Umbilical cord (tissue), 2 donors: ENCODE measurements at places on chromosomes 16 and 17. TPM values are rescaled to one million over a fixed set of nuclear protein-coding genes. Genes with fewer than 3 reads are reported as not detected.

DNA sequence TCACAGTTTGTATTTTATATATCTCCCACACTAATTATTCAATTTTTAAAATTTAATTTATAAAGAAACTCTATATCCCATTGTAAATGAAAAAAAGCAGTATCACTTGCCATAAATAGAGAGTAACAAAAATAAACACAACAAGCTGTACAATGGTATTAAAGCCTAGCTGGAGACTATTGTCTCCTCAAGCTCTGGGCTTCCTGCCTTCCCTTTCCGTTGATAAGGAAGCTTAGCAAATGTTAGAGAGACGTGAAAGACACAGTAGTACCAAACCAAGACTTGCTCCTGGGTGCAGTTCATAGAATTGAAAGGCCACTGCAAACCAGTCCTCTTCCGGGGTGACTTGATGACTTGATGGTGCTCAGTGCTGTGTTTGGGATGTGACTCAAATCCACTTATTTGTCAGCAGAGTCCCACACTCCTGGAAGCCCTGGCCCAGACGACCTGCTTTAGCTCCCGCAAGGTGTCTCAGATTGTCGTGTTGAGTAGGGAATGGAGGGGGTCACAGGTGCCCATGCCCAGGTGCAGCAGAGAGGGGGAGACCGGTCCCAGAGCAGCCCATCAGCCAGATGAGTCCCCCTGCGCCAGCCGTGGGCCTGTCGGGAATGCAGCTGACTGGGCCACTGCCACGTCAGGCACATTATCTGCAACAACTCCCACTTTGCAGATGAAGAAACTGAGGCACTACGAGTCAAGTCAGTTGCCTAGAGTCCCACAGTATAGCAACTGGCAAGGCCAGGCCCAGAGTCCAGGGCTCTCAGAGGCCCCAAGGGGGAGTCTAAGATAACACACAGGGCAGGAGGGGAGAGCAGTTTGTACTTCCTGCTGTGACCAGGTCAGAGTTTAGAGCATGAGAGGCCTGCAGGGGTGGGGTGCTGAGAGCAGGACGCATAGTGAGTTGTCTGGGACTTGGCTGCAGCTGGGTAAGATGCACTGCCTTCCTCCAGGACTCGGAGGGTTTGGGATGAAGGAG lies 40.5 kb downstream of the PSME3IP1 start:
- DNase-seq, result no peak

GRCh38 chr16:30715750-30716445 lies 16.9 kb downstream of the SRCAP start:
- peak; percentile 16 for DNase-seq

DNA sequence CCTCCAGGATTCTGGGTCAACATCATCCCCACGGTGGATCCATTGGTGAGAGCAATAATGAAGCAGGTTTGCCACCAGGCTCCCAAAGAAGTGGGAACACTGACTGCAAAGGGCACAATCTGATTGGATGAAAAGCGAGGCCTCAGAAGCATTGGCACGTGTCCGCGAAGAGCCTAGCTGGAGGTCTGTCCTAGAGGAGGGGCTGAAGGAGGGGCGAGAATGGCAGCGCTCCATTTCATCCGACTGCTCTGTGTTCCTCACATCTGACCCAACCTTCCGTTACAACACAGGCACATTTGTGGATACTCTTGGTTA lies 79.9 kb downstream of the MRC2 start:
- DNase-seq, result no peak

DNA sequence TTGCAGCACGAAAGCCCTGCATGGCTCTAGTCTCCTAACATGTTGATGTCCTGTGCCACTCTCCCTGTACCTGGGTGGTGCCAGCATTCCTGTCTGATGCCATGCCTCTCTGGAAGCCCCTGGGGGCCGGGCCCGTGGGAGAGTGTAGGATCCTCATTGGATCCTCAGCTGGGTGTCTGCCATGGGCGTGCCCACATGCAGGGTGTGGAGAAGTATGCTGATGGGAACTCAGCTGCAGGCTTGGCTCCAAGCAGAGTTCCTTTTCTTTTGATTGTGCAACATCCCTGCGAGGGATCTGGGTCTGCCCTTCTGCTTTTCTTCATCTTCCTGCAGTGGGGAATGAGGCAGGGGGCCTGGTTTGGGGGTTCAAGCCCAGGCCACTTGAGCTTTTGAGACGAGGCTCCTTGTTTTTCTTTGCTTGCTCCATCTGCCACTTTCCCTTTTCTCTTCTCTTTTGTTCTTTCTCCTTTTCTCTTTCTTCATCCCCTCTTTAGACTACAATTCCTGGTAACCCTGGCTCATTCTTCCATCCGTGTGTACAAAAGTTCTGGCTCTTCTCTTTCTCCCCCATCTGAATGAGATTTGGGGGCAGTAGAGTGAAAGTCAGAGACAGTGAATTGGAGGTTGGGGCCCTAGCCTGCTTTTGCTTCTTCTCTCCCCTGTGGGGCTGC lies 32.9 kb downstream of the KSR1 start:
- peak; percentile 97 for DNase-seq

- DNase-seq, result peak; percentile 88
Observed at GRCh38 chr17:3535253-3535995, 22.2 kb downstream of the TRPV3 start.

DNA sequence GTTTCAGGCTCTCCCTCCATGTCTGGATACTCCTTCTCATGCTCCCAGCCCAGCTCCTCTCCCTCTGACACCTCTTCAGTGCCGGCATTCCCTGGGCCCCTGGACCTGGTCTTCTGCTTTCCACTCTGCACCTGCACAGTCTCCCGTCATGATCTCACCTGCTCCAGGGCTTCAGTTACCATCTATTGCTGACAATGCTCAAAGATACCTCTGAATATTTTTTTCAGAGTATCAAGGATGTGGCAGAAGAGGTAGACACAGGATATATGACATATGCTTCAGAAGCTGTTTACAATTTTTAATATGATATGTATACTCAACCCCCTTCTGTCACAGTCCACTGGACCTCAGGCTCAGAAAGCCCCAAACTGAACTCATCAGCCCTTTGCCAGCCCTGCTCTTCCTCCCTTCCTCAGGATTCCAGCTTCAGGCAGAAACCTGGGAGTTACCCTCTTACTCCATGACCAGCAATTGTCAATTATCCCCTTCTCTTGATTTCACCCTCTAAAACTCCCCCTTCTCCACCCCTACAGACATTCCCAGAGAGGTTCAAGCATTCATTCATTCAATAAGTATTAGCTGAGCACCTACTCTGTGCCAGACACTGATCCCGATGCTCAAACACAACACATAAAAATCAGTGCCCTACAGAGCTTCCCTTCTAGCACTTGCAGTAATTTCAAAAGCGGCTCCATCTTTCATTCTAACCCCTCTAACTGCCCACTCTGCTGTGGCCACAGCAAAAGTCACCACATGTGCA lies 7.8 kb upstream of the MLLT6 start:
- DNase-seq, result no peak

DNA sequence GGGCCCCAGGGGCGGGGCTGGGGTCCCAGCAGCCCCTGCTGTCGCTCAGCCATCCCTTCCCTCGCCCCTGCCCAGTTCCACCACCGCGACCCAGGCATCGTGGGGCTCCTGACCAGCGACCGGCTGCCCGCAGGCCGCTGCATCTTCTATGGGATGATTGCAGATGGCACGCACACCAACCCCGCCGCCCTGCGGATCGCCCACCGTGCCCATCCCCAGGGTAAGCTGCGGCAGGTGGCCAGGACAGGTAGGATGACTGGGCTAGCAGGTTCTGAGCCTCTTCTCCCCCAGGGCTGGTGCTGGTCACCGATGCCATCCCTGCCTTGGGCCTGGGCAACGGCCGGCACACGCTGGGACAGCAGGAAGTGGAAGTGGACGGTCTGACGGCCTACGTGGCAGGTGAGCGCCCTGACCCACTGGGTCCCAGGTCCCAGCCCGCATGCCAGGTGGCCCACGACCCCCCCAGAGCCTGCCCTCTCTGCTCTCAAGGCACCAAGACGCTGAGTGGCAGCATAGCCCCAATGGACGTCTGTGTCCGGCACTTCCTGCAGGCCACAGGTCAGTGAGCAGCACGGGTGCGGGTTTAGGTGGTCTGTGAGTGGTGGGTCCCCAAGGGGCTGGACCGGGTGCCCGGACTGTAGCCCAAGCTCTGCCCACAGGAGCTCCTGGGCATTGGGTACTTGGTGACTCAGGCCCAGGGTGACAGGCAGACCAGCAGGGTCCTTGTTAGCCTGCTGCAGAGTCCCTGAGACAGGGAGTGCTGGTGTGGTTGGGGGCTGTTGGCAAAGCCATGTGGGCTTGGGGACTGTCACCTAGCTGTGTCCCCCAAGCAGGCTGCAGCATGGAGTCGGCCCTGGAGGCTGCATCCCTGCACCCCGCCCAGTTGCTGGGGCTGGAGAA lies 2.8 kb downstream of the CEMP1 start:
- no peak for DNase-seq

- DNase-seq, result no peak
Observed at GRCh38 chr16:8310816-8311215, 279.5 kb downstream of the TMEM114 start.

DNA sequence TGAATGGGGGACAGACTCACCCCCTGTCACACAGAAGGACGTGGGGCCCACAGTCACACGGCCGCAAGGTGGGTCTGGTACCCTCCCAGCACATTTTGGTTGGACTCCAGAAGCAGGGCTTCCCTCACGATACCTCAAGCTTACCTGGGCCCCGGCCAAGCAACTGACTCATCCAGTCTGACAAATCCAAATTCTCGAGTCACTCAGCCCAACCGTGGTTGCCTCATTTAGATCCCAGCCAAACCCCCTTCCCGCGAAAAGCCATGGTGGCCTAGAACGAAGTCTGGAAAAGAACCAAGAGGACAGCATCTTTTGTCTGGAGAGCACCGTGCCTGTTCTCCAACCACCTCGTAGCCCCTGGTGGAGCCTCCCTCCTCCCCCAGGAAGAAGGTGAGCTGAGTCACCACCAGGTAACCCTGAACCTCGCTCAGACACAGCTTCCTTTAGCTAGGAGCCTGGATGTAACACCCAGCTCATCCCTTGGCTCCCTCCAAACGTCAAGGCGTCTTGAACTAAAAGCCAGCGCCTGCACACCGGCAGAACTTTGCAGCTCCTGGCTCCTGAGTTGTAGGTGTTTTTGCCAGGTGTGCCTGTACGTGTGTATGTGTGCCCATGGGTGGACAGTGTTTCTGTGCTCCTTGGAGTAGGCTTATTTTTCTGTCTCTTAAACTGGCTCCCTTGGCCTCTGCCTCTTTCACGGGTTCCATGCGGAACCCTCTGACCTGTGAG lies 78.9 kb downstream of the CMIP start:
- DNase-seq, result no peak

- DNase-seq, result no peak
Observed at GRCh38 chr16:65760874-65761273, 605.6 kb upstream of the CDH5 start.

GRCh38 chr17:17723354-17724261 lies 42.4 kb downstream of the RAI1 start:
- peak; percentile 89 for DNase-seq

DNA sequence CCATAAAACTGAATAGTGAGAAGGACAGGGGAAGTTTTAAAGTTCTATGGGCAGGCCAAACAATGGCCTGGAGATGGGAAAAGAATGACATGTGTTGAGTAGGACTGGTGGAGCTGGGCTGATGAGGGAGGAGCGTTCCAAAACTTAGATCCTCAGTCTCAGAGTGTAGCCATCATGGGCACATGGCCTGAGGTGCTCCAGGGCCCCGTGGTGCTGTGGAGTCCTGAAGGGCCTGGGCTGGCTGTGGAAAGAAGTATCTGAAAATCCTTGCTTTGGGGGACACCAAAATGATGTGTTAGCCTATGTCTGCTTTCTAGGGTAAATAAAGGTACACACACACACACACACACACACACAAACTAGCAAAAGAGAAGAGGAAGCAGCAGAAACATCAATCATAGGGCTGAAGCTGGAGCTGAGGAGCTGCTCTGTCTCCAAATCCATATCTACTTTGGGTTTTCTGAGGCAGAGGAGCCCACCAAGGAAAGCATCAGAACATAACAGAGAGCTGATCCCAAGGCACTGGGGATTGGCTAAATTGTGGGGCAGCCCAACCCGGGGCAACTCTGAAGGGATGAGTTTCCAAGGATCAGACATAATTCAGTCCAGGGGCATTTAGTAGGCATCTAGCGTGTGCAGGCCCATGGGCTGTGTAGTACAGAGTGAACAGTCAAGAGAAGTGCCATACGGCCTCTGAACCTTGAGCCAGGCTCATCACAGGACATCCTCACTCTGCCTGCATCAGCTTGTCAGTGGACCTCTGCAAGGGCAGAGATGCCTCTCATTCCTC lies 85.2 kb downstream of the C16orf78 start:
- DNase-seq, result no peak

GRCh38 chr16:62882552-62883221 lies 846.4 kb upstream of the CDH8 start:
- no peak for DNase-seq

GRCh38 chr17:76994237-76994637 lies 126.0 kb downstream of the MGAT5B start:
- DNase-seq, result no peak

DNA sequence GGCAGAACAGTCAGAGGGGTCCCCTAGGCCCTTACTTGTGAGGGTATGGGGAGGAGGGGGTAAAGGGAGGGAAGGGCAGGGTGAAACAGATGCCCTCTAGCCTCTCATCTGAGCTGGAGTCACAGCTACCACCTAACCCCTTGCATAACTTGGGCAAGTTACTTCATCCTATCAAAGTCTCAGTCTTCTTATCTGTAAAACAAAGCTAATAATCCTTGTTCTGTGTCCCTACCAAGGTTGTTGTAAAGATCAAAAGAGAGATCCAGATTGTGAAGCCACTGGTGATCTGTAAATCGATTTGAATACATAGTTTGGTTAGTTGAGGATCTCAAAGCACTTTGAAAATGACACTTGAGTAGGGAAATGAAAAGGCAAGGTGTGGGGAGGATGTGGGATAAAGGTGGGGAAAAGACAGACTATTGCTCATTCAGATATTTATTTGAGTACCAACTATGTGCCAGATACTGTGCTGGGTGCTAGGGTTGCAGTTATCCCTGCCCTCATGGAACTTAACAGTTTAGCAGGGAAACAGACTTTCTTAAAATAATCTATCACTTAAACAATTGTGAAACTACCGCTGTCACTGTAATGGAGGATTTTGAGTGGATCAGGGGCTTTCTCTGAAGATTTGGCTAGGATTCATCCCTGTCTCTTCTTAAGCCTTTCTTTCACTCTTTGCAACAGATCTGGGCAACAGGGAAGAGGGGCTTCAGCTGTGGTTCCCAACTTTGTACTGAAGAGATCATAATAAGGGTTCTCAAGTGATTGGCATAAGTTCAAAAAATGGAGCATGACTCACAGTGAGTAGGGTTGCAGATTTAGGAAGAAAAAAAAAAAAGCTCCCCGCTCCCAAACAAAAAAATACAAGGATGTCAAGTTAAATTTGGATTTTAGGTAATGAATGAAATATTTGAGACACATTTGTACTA lies 3.0 kb downstream of the HEATR9 start:
- peak; percentile 81 for DNase-seq

CSH1 gene
- 0.72 TPM for total RNA-seq

YBX2 gene
- total RNA-seq, result 0.96 TPM

NPIPA3 gene
- 0.96 TPM for total RNA-seq

OTOA gene
- total RNA-seq, result 1.4 TPM
